ENCODE measurements at places on chromosomes 2 and 18.

GRCh38 chr2:31335921-31336585, 78.5 kb downstream of the XDH start:
- no peak for DNase-seq

GRCh38 chr18:67290421-67290820, 226.1 kb downstream of the DSEL start:
- no peak for DNase-seq

DNA sequence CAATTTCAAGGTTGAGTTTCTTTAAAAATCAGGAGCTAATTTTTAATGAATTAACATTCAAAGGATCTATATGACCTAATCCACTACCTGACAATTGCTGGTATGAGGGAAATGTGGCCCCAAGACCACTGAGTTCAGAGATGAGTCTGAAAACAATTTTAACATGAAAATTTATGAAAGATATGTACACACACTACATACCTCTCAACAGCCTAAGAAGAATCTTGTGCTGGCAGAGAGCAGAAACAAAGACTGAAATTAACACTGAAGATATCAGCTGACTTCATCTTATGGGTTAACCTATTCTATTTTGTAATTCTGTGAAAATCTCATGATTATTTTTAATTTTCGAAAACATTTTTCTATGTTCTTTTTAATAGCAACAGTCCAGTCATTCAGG, 1.7 kb downstream of the FAP start:
- no peak for DNase-seq

GRCh38 chr18:63823516-63824219, 48.5 kb downstream of the SERPINB7 start:
- peak; percentile 17 for DNase-seq

- DNase-seq = no peak
These were observed 25.3 kb upstream of the RFX8 start for GRCh38 chr2:101500180-101500579.

DNA sequence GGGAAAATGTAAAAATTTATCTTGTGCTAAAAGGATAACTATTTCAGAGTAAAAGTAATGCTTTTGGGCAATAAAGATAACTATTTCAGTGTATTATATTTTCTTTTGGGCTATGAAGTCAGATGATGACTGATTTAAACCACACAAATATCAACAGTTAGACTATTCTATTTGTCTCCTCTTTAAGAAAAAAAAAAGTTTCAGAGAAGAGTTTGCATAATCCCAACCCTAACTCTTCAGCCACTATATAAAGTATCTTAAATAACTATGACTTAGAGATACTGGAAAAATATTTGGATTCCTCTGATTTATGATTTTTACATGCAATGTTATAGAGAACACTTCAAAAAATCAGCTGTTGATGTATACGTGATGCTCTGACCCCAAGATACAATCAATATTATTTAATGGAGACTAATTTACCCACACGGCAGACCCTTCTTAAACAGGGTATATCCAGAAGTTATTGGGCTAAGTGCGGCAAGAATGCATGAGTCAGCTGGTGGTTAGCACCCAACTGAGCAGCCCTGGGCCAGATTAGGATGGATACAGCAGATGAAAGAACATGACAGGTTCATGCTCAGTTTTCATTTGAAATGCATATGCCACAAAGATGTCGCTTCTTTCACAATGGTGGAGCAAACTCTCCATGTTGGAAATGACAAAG, 279.0 kb downstream of the AFF3 start:
- no peak for DNase-seq

DNA sequence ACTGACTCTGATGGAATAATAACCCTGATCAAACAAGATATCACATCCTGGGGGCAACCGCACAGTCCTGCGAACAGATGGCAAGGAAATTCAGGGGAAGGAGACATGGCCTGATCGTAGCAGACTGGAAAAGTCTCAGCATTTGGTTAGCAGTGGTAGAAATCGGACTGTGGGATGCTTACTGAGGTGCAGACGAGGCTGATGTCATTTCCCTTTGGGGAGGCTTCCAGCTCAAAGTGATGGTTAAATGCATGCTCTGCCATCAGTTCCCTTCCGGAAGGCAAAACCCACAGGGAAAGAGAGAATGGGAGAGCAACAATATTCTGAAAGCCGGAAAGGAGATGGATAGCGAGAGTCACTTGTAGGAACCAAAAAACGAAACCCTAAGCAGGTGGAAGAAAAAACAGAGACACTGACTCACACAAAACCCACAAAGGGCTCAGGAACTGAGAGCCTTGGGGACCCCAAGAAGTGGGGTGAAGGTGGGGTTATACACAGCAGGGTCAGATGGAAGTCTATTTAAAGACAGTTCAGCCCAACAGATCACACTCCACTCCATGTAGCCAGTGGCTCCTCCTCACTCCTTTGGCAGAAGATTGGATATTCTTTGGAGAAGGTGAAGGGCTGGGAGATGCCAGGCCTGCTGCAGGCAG, 93.1 kb downstream of the INPP5D start:
- no peak for DNase-seq

GRCh38 chr2:109311771-109312170, 182.8 kb downstream of the SH3RF3 start:
- DNase-seq = no peak

GRCh38 chr2:113282747-113283533, 4.2 kb upstream of the PAX8 start:
- DNase-seq = peak; percentile 33

- DNase-seq = no peak
These were observed 112.0 kb downstream of the QPCT start for GRCh38 chr2:37456479-37456878.

DNA sequence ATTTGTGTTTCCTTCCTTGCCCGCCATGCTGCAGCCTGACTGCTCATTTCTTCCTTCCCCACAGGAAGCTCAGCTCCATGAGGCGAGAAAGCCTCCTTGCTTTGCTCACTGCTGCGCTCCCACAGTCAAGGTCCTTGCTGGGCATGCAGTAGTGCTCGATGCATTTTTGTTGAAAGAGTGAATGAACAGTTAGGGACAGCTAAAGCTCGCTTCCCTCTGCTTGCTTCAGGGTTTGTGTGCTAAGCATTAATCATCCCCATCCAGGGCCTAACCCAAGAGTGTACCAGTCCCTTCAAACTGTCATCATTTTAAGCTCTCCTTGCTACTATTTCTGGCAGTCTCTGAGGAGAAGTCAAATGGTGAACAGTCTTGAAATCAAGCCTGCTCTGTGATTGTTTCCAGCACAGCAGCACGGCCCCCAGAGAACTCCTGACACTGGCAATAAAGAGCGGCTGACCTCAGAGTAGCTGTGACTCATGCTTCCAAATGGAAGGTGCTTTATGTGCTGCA, 171.7 kb upstream of the SOX11 start:
- DNase-seq = no peak

DNA sequence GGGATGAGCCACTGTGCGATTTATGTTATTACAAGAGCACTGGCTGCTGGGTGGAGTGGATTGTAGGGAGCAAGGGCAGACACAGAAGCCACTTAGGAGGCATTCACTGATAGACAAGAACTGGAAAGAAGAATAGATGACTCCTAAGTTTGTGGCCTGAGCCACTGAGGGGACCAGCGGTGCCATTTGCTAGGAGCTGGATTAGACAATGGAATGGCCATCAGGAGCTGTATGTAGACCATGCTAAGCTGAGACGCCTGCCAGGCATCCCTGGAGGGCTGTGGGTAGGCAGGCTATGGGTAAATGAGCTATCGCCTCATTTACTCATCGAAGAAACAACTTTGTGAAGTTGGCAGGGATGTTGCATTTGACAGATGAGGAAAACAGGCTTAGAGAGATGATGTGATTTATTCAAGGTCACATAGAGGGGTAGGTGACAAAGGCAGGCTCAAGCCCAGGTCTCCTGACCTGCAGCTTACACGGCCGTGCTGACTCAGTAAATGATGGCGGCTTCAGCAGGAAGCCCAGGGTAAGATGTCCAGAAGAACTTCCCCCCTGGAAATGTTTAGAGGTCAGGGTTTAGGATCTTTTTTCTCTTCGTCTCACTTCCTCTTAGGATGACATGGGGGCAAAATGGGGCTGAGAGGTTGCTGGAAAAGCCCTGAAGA, 2.8 kb downstream of the MFSD2B start:
- DNase-seq = no peak
